Neural crest cell (in vitro differentiated cells): ENCODE measurements at places on chromosomes 1 and 21.

- DNase-seq = peak; percentile 67
Measured at GRCh38 chr1:50873458-50874187, 86.4 kb downstream of the FAF1 start.

GRCh38 chr1:15469361-15469760 lies 6.5 kb upstream of the CELA2B start:
- DNase-seq = no peak

- no peak for DNase-seq
Measured at GRCh38 chr21:26849428-26850115, 4.4 kb upstream of the ADAMTS1 start.

DNA sequence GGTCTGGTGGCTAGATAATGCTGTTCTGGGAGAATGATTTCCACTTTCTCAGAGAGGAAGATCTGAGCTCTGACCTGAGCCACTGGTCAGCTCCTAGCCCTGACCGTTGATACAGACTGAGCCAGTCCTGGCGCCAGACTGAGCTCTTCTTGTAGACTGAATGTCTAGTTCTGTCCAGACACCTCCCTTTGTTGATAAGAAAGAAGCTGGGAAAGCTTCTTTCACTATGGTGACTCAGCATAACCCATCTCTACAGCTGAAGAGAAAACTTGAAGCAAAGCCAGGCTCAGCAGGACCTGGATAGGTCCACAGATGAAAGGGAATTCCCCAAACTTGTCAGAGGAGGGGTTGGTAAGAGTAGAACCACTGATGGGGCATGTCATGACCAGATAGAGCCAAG lies 9.9 kb upstream of the TRABD2B start:
- no peak for DNase-seq

DNA sequence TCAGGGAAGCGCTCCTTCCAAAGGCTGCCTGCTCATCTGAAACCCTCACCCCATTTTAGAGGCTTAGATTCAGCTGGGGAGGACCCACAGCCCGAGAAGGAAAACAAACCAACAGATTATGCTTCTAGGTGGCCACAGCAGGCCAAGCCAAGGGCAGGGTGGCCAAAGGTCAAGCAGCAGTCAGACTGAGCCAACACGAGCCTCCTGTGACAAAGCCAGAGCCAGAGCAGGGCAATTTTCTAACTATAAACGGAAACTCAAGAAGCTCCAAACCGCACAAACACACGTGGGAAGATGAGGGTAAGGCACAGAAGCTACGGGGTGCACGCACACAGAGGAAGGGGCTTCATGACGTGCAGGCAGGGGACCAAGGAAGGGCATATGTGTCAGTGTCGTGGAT lies 64.1 kb downstream of the PLEKHA6 start:
- no peak for DNase-seq

- DNase-seq = no peak
Measured at GRCh38 chr1:12344596-12345349, 114.9 kb downstream of the VPS13D start.

DNA sequence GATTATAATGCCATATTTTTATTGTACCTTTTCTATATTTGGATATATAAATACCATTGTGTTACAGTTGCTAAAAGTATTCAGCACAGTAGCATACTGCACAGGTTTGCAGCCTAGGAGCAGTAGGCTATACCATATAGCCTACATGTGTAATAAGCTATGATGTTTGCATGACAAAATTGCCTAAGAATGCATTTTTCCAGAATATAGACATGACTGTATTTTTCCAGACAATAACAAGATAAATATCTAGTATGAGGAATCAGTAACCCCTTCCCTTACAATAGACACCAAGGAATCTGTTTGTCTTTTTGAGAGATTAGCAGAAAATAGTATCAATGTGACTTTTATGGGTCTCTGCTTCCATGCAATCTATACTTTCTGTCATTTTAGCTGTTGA lies 228.6 kb downstream of the GRIK1 start:
- DNase-seq = no peak

DNA sequence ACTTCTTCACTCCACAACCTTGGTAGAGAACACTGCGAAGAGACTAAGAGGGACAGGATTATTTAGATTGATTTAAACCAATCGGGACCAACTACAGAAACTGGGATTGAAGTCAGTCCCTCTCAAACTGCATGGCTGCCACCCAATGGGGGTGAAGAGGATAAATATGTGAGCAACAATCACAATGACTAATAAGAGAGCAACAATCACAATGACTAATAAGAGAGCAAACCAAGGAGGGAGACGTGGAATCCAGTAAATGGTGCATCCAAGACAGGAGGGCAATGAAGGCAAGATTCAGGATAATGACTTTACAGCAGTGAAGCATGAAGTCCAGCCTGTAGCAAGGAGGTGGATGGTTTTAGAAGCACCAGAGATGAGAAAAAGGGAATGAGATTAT lies 322.8 kb downstream of the TTLL7 start:
- DNase-seq = no peak
